ENCODE measurements at places on chromosomes 7 and 10.

- DNase-seq = no peak
Observed at GRCh38 chr7:50779427-50779826, 3.3 kb downstream of the GRB10 start.

DNA sequence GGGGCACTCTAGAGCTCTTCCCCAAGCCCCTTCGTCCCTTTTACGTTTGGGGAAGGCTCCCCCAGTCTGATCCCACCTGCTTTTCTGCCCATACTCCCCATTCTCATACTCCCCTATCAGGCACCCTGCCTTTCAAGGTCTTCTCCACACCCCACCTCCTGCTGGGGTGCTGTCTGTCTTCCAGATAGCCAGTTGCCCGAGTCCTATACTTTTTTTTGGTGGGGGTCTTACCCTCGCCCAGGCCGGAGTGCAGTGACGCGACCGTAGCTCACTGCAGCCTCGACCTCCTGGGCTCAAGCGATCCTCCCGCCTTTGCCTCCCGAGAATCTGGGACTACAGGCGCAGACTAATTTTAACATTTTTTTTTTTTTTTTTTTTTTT, 775 bp upstream of the ABHD11 start:
- DNase-seq = no peak

DNA sequence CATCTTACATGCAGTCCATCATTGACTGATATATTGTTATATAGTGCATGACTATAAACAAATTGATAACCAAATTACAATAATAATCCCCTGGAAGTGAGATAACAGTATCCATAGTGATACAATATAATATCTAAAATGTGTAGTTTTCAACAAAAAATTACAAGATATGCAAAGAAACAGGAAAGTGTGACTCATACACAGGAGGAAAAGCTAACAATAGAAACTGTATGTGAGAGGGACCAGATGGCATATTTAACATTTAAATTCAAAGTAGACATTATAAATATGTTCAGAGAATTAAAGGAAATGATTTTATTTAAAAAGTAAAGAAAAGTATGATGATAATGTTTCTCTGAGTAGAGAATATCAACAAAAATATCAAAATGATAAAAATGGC, 8.0 kb downstream of the OR9A2 start:
- DNase-seq = no peak

- DNase-seq = no peak
Observed at GRCh38 chr10:124072106-124072505, 21.3 kb downstream of the CHST15 start.

DNA sequence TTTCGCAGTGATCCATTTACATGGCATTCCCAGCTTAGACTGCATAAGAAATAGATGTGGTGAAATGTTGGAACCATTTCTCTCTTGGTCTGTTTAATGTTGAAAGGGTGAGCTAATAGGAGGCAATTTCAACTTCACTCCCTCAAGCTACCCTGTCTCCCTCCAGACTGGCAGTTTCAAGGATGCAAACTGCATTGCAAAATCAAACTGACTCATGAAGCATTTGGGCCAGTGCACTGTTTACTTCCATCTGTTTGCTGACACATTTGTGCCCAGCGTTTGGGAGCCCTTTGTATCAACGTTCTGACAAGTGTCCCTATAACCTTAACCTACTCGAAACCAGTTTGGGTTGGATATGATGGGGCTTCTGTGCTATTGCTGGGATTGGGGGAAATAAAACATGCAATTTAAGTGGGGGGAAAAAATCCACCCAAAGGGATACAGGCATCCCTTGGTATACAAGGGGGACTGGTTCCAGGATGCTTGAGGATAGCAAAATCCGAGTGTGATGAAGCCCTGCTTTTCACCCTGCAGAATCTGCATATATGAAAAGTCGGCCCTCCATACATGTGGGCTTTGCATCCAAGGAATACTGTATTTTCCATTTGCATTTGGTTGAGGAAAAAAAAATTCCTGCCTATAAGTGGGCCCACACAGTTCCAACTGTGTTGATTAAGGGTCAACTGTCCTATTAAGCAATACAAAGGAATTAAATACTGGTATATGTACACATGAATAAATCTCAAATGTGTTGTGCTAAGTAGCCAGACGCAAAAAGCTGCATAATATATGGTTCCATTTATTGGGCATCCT, 15.6 kb downstream of the RHEB start:
- DNase-seq = peak; percentile 71

GRCh38 chr7:20653636-20654035, 38.2 kb downstream of the ABCB5 start:
- no peak for DNase-seq

GRCh38 chr7:134056816-134057215, 70.3 kb upstream of the LRGUK start:
- DNase-seq = no peak

- DNase-seq = no peak
Observed at GRCh38 chr10:2475711-2476217, 591.6 kb upstream of the PFKP start.

- DNase-seq = no peak
Observed at GRCh38 chr10:26372513-26373354, 65.4 kb upstream of the APBB1IP start.

DNA sequence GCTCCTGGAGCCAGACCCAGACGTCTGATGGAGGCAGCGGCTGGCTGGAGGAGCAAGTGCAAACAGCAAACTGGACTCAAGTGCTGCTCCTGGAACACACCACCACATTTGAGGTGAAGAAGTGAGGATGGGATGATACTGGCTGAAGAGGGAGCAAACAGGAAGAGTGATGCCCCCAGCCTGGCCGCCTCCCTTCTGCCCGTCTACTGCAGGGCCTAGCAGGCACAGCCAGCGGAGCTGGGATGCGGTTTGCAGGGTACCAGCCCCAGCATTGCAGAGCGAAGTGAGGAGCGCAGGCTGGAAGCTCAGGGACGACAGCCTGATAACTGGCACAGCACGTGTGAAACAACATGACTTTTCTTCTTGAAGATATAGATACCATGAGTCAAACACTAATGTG, 111.8 kb upstream of the ZNF32 start:
- no peak for DNase-seq

- no peak for DNase-seq
Observed at GRCh38 chr10:12704488-12704887, 297.0 kb downstream of the CCDC3 start.

- no peak for DNase-seq
Observed at GRCh38 chr10:66752714-66753113, 173.1 kb upstream of the LRRTM3 start.

DNA sequence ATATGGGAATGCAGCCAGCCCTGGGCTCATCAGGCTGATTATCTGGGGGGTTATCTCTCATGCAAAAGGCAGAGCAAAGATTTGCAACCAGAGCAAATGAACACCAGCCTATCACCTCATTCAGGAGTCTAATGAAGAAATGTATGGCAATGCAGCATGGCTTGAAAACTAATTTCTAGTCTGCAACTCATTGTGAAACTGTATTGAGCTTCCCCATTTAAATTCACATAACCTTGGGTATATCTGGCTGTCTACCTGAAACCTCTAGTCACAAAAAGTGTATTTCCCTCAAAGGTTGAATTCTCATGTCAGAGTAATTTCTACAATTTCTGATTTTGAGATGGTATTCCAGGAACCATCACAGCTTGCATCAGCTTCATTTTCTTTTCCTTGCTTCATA, 240.0 kb downstream of the SDHAF3 start:
- no peak for DNase-seq

DNA sequence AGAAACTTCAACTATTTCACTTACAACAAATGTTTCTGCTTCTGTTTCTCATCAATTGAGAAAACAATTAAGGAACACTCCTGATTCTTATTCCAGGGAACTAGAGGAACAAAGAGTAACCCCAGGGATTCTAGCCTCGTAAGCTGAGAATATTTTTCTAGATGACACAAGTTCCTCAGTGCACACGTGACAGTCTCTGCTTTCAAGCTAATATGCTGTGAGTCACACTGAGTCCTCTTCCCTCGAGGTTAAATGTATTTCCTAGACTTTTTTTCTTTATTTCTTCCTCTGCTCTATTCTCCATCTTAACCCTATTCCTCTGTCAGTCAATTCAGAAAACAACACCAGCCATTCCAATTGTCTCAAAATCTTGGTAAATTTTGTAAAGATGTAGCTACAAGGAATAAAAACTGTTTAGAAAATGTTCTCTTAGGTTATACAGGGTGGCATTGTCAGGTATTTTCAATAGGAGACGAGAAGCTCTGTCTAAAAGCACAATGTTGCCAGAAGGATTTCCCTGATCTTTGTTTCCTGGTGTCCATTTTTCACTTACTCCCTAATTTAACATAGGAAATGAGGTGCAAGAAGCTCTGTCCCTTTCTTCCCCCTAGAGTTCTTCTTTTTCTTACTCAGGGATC, 5.8 kb upstream of the C1GALT1 start:
- no peak for DNase-seq

DNA sequence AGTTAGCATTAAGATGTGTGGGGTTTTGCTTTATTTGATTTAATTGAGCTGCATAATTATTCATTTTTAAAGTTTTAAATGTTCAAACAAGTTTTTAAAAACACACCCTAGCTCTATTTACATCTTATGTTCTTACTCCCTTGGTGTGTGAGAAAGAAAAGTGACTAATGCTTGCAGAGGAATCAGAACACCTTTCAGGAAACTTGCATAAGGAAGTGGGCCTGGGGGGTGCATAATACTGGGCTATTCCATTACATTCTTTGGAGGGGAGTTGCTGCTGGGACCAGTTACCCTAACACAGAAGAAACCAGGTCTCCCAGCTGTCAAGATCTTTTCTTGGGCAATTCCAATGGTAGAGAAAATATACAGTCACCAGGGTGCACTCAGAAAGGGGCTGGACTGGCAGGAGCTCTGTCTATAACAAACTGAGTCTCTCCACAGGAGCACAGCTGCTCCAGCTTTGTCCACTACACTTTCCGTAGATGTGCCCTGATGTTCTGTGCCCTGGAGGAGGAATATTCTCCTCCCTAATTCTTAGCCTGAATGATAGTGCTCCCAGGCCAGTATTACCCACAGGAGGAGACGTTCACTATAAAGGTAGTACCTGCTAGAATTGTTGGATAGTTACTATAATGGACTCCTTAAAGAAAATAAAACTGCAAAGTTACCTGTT, 304.2 kb downstream of the CDC14C start:
- DNase-seq = no peak

DNA sequence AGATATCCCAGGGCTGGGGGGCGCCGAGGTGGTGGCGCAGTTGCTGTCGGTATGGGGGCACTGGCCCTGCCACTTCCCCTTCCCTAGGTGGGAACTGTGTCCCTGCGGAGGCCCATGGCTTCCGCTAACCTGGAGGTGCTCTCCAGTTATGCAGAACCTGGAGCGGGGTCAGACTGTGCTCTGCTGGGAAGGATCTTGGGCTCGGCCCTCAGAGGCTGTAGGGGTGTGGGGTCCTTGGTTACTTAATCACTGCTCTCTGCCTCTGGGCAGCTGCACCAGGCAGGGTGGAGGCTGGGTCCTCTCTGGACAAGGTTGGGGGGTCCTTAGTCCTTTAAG, 2.4 kb downstream of the BRI3 start:
- DNase-seq = peak; percentile 13

- DNase-seq = no peak
Observed at GRCh38 chr7:22781230-22781711, 41.4 kb downstream of the TOMM7 start.

- no peak for DNase-seq
Observed at GRCh38 chr7:664402-664775, 62.1 kb upstream of the DNAAF5 start.

GRCh38 chr10:71727738-71728737, 8.5 kb upstream of the C10orf105 start:
- DNase-seq = peak; percentile 97

DNA sequence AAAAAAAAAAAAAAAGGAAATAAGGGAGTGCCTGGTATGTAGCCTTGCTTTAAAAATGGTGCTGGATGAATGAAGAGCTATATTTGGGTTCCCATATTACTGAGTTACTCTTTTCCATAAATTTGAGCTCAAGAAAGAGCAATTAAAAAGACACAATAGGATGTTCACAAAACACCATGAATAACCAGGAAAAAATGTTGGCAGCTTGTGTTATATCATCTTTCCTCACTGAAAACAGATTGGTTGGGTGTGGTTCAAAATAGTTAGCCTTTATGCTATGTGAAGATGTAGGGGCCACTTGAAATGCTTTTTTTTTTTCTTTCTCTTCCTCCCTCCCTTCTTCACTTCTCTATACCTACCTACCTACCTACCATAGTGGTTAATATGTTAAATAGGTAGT, 256.9 kb downstream of the STK31 start:
- no peak for DNase-seq

- no peak for DNase-seq
Observed at GRCh38 chr10:17396004-17396403, 58.4 kb downstream of the ST8SIA6 start.

GRCh38 chr10:132283604-132284382, 24.0 kb downstream of the STK32C start:
- DNase-seq = no peak

DNA sequence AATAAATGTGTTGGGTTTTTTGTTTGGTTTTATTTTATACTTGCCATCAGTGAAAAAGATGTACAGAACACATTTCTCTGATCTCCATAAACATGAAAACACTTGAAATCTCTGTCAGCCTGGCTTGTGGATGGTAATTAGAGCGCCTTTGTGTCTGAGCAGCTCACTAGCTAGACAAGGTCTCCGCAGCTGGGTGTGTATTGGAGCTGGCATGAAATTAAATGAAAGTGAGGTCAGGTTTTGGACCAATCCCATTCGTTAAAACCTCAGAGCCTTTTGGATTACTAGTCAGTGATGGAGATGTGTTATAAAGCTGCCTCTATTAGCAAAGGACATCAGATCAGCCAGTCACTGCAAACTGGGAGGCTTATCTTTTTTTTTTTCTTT, 2.7 kb downstream of the FRAT1 start:
- DNase-seq = no peak

- DNase-seq = no peak
Observed at GRCh38 chr7:121436136-121436535, 40.0 kb upstream of the FAM3C start.

GRCh38 chr10:100053686-100054460, 27.8 kb downstream of the CPN1 start:
- no peak for DNase-seq

DNA sequence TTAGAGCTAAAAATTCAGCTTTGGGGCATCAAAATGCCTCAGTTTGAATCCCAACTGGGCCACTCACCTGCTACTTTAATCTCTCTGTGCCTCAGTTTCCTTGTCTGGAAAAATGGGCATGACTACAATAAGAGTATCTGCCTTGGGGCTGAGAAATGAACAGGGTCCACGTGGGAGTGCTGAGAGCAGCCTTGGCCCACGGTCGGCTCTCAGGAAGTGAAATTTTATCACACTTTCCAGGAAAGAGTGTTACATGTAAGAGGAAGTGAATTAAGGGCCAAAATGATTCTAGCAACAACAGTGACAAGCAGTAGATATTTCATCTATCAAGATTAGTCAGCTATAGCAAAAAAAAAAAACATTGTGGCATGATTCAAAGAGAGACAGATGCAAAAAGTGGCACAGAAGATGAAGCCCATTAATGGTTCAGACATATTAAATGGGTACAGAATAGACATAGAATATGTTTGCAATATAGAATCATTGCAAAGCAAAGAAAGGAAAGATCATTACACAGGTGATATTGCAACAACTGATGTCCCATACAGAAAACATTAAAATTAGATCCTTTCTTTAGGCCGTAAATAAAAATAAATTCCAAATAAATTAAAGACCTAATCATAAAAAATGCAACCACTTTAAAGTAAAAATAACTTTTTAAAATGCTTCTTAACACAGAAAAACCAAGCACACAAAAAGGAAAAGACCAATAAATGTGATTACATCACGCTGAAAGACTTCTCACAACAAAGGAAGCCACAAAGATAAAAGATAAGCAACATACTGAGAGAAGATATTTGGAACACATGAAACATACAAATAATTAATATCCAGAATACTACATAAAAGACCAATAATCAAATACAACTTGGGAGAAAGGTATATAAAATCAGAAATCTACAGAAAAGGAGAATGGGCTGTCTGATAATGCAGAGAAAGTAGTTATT, 4.3 kb downstream of the TMEM273 start:
- DNase-seq = peak; percentile 21

Measured in HL-60 (cell line).